ENCODE measurements at places on chromosomes 1 and 21.

- no peak for DNase-seq
Measured at GRCh38 chr1:89622895-89623294, 10.0 kb upstream of the LRRC8C start.

GRCh38 chr21:25459365-25459764 lies 147.9 kb downstream of the MRPL39 start:
- no peak for DNase-seq

GRCh38 chr1:67827688-67828087 lies 5.6 kb downstream of the GNG12 start:
- no peak for DNase-seq

DNA sequence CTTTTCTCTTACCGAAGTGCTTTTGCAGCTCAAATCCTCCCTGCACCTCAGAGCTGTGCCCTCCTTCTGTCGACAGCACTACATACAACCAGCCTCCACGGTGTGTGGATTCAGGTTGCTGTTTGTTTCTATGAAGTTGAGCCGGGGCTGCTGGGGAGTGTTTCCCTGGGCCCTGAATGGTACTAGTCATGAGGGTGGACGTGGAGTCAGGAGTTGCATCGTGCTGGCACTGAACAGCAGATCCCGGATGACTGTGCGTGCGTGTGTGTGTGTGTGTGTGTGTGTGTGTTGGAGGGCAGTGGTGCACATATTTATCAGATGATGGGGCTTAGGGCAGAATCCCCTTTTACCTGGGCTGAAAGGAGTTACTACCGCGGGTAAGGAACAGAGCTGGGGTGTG lies 47.0 kb downstream of the ACTL8 start:
- no peak for DNase-seq

DNA sequence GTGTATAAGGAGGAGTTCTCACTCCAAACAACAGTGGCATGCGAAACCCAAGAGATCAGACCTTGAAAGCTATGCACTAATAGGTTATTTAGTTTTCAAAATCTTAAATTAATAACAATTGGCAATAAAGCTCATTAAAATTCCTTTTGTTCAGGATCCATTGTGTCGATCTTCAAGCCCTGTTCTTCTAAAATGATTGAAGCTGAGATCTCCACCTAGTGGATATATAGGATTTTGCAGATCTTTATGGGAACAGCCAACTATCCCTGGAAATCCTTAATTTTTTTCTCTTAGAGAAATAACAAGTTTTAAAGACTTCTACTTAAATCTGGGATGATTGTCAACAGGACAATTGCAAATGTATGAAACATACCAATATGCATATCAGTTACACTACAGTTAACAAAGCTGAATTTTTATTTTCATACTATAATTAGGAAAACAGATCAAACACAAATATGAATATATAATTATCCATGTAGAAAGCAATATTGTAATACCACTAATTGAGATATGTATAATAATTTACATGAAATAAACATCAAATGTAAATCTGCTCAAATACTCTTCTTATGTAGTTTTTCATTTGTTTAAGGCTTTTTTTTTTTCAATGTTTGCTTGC lies 43.3 kb downstream of the LRRC53 start:
- DNase-seq: no peak
